HCT116 (cell line): ENCODE measurements at places on chromosomes 7 and 10.

DNA sequence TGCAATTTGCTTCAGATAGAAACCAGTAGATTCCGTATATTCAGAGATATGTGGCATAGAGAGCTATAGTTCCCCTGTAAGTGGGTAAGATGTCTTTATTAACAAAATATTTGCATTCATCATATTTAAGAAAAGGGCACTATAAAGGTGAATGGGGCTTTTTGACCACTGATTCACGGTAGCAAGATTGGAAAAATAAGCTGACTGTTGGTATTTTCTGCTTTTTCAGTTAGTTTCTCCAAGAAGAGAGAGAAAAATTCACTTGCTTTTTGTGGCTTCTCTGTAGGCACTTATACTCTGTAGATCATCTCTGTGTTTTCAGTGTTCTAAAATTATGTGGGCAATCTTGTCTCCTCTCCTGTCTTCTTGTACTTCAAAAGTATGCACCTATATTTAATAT lies 245.1 kb downstream of the TWIST1 start:
- DNase-seq, result no peak

GRCh38 chr10:131663351-131663750 lies 237.5 kb upstream of the PPP2R2D start:
- no peak for DNase-seq

- DNase-seq, result no peak
These were observed 20.9 kb downstream of the PARP12 start for GRCh38 chr7:140041659-140042385.

GRCh38 chr10:31769564-31769963 lies 159.1 kb downstream of the ARHGAP12 start:
- DNase-seq, result no peak

- no peak for DNase-seq
These were observed 358.7 kb downstream of the PHF14 start for GRCh38 chr7:11332186-11332864.

DNA sequence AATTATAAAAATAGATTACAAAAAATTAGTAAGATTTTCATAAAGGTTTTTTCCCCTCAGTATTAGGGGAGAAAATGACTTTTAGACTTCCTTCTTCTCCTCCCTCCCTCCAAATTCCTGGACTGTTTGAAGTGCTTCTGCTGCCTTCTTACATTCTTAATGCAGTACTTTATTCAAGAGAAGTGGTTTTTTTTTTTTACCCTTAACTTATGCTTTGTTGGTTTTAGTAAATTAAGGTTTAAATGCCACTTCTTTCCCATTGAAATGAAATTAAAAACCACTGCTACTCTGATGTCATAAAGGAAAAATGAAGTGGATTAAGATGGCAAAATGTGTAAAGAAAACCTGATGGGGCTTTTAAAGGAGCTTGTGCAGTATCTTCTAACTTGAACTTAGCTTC lies 140.7 kb downstream of the VTI1A start:
- DNase-seq, result no peak

DNA sequence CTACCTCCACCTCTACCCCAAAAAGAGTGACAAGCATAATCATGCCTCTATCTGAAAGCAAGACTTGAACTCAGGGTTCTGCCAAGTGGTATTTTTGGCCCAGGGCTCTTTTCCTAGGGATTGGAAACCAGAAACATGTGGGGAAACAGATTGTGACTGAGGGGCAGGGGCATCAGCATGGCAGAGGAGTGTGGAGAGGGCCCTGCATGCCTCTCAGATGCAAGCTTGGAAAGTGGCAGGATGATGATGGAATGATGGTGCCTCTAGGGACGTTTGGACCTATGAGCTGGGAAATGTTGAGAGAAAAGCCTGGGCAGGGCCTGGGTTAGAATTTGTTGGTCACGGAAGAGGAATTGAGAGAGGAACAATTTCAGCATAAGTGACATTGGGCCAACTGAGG lies 78.4 kb upstream of the LEP start:
- no peak for DNase-seq

DNA sequence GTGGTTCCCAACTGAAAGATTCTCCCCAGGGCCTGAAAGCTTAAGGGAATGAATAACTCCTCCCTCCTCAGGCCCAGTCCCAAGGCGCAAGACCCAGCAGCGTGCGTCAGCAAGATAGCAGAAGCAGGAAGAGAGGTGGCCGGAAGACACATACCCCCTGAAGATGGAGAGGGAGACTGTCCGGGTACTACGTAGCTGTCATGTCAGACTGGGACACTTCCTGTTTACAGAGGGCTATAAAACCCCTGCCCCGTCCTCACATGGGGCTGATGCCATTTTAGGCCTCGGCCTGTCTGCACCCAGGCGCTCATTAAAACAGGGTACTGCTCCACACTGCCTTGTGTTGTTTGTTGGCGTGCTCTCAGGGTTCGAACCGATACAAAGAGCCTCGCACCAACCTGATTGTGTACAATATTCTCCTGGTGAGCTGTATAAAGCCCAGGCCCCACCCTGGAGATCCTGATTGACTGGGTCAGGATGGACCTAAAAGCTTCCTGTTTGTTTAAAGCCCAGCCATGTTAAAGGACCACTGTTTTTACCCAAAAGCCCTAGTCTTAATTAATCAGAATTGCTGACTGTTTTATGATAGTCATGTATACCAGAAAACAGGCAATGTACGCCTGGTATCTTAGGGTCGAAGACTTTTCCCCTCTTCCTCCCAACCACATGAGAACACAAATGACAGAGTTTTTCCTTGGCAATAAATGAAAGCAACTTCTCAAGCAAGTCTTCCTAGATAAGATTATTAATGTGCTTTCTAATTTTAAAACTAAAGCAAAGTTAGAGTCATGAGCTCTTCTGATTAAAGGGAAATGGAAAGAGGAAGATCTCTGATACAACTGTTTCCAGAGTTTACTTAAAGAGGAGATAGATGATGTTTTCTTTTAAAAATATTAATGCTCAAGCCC lies 251.5 kb downstream of the DOCK4 start:
- DNase-seq, result no peak

DNA sequence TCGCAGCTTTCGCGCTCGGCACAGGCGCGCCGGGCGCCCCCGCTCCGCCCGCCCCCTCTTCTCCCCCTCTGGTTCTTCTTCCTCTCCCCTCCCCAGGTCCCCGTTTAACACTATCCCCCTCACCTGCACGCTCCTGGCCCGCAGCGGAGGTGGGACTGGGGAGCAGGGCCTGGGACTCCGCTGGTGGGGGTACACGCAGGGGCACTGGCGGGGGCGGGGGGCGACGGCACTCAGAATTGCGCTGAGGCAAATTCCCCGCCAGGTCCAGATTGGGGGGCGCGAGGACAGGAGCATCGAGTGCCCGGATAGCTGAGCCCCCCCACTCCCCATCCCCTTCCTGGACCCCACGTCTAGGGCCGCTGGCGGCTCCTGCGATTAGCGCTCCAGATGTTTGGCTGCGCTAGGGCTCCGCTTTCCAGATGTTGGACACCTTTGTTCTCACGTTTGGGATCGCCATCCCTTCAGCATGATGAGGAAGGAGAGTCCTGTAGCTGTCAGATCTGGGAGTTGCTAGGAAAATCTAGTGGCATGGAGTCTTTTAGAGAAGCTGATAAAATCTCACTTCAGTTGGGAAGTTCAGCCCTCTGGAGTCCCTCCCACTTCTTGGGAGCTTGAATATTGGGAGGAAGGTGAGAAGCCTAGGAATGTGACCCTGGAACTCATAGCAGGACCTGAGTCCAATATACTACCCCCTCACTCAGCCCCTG lies 31.4 kb upstream of the PAX2 start:
- no peak for DNase-seq

- no peak for DNase-seq
These were observed 33.9 kb downstream of the ADRA2A start for GRCh38 chr10:111110771-111111170.

- no peak for DNase-seq
These were observed 125.8 kb downstream of the RALA start for GRCh38 chr7:39749177-39749576.

DNA sequence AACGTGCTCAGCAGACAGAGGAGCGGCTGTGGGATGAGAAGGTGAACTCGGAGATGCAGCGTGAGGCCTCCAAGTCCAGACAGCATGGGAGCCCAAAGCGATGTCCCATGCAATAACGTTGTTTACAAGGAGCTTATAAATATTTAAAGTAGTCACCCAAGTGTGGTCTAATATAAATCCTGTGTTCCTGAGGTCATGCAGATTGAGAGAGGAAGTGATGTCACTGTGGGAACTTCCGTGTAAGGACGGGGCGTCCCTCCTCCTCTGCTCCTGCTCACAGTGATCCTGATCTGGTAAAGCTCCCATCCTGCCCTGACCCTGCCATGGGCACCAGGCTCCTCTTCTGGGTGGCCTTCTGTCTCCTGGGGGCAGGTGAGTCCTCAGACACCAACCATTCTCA lies 94.7 kb upstream of the PRSS58 start:
- no peak for DNase-seq

GRCh38 chr10:42609872-42610271 lies 28.5 kb downstream of the ZNF33B start:
- no peak for DNase-seq

DNA sequence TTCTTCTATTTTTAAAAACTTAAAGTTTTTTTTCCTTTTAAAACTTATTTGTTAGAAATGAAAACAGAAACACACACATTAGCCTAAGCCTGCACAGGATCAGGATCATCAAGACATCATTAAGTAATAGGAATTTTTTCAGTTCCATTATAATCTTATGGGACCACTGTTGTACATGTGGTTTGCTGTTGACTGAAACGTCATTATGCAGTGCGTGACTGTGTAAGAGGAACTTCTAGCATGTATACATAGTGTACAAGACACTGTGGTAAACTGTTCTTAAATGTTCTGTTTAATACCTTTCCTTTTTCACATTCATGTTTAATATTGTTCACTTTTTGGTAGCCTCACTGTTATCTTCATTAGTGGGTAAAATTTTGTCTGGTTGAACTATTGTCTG lies 12.1 kb downstream of the ENTPD7 start:
- no peak for DNase-seq

- no peak for DNase-seq
These were observed 15.6 kb downstream of the CLEC2L start for GRCh38 chr7:139538881-139539635.

GRCh38 chr7:716222-716621 lies 10.3 kb upstream of the DNAAF5 start:
- no peak for DNase-seq

DNA sequence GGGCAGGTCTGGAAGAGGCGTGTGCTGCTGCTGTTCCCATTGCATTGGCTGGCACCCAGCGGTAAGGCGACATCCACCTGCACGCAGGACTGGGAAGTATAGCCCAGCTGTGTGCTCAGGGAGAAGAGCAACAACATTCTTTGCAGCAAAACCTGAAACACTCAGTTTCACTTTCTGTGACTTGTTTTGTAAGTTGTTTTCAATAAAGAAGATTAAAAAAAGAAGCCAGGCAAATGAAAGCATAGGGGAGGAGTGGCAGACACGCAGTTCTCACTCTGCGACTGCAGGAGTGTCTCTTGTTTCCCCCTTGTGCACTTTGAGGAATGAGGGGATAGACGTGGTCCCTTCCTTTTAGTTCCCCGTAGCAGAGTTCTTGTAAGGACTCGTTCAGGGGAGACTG lies 5.8 kb downstream of the FBH1 start:
- DNase-seq, result no peak

GRCh38 chr7:24729365-24730017 lies 27.8 kb downstream of the GSDME start:
- DNase-seq, result no peak

DNA sequence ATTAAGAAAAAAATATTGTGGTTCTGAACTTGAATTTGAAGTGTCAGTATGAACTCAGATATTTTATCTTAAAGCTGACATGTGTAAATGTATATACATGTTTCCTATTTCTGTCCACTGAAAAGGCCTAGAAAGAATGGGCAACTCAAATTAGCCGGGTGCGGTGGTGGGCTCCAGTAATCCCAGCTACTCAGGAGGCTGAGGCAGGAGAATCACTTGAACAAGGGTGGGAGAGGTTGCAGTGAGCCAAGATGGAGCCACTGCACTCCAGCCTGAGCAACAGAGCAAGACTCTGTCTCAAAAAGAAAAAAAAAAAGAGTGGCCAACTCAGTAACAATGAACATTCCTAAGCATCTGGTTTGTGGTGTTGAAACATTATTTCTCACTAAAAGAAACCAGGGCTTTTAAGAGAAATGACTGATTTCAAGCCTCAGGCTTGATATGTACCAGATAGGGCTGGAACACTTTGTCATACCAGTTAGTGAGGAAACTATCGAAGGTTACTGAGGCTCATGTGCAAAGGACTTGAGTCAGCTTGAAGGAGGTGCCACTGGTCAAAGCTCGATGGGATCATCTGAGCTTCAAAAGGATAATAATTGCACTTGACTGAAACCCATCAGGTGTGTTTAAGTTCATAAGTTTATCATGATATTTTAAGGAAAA lies 40.5 kb downstream of the AOAH start:
- no peak for DNase-seq

DNA sequence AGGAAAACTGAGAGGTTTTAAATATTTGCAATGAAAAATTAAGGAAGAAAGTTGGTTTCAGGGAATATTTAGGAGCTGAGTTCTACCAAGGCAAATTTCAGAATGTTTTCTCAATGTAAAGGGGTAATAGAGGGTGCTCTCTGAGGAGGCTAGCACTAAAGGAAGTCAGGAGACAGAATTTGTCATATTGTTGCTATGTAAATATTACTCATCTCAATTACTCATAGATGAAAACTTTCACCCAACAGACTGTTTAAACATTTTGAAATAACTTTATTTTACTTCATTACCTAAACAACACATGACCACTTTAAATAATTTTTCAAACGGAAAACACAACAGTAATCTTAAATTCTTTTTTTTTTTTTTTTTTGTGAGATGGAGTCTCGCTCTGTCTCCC lies 274.8 kb upstream of the NRG3 start:
- no peak for DNase-seq

DNA sequence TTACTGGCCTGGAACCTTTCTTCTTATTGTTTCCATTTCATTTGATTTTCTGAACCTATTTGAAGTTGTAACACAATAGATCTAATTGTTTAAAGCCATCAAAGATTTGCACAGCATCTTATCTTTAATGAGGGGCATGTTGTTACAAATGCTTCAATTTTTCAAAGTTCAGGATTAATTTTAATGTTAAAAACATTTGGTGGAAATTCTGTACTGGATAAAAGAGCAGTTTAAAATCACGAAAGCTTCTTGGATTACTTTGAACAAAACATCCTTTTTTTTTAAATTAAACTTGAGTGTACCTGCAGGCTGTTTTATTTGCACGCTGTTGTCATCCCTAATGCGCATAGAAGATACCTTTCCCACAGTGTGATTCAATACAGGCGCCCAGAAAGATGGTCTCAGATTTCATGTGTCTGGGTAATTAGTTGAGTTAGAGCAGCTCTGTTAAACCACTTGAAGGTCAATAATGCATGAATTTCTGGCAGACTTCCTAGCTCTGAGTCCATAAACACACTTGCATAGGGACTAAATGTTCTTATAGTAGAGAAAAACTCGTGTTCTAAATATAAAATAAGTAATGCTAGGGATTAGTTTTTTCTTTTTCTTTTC lies 29.3 kb upstream of the DDX50 start:
- DNase-seq, result no peak
